ENCODE measurements at places on chromosomes 7 and 10. TPM values are rescaled to one million over a fixed set of nuclear protein-coding genes. Genes with fewer than 3 reads are reported as not detected.

GRCh38 chr7:29337546-29338116, 143.1 kb downstream of the CHN2 start:
- DNase-seq = no peak

DNA sequence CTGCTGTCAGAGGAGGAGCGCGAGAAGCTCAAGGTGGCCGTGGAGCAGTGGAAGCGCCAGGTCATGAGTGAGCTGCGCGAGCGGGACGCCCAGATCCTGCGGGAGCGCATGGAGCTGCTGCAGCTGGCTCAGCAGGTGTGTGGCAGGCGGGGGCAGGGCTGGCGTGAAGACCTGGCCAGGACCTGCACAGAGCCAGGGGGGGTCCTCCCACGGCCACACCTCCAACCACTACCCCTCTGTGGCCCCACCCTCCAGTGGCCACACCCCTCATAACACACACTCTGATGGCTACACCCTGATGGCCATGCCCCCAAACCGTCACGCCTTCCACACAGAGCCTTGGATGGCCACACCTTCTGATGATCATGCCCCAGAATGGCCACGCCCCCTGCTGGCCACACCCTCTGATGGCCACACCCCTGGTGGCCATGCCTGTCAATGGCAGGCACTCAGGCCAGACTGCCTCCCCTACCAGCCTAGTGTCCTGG, 23.4 kb upstream of the DPYSL4 start:
- no peak for DNase-seq

Gene BTBD16
- polyA plus RNA-seq = 0.17 TPM

DNA sequence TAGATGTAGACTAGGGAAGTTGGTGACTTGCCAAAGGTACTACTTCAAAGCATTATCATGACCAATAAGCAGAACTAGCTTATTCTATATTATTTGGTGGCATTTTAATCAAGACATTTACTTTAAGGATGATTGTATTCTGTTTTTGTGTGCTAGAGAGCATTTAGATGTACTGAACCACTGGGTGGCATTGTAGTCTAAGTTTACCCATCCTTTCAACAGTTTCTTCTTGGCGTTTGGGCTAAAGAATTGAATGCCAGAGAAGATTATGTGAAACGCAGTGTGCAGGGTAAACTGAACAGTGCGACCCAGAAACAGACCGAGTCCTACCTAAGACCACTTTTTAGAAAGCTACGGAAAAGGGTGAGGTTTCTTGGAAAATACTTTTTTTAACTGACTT, 26.8 kb downstream of the PRPF18 start:
- DNase-seq = peak; percentile 62

- no peak for DNase-seq
These were observed 32.8 kb downstream of the GOLGA7B start for GRCh38 chr10:97882142-97883091.

GRCh38 chr7:80816806-80817205, 102.0 kb downstream of the SEMA3C start:
- no peak for DNase-seq

GRCh38 chr7:105224884-105225651, 163.7 kb downstream of the SRPK2 start:
- DNase-seq = no peak

Gene AGR2
- not detected for polyA plus RNA-seq

Data from muscle of arm (tissue), 14 donors.